Left colon (tissue), 2 donors: ENCODE measurements at places on chromosomes 11 and 22. TPM values are rescaled to one million over a fixed set of nuclear protein-coding genes. Genes with fewer than 3 reads are reported as not detected.

BATF2 gene
- 17.4 TPM for total RNA-seq

ZNRF3 gene
- total RNA-seq: 6.2 TPM

OR4A16 gene
- not detected for total RNA-seq

C22orf23 gene
- total RNA-seq: not detected

BAIAP2L2 gene
- total RNA-seq: 84.6 TPM
